ENCODE measurements at places on chromosomes 16 and 17.

GRCh38 chr17:80822021-80822699, 169.5 kb upstream of the CHMP6 start:
- no peak for DNase-seq

- no peak for DNase-seq
These were observed 5.0 kb upstream of the P4HB start for GRCh38 chr17:81865358-81865732.

DNA sequence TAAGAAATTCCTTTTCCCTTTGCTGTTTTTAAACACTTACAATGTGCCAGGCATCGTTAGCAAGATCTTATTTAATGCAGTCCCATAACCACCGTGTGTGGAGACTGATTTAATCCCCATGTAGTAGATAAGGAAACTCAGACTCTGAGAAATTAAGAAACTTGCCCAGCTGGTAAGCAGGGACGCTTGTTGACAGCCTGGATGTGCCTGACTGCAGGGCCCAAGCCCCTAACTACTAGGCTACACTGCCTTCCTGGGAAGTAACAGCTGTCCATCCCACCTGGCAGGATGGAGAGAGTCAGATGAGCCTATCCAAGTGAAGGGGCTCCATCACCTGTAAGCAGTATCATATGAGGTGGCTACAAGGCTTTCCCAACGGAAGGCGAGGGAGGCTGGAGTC, 23.1 kb downstream of the CDK5RAP3 start:
- DNase-seq, result no peak

DNA sequence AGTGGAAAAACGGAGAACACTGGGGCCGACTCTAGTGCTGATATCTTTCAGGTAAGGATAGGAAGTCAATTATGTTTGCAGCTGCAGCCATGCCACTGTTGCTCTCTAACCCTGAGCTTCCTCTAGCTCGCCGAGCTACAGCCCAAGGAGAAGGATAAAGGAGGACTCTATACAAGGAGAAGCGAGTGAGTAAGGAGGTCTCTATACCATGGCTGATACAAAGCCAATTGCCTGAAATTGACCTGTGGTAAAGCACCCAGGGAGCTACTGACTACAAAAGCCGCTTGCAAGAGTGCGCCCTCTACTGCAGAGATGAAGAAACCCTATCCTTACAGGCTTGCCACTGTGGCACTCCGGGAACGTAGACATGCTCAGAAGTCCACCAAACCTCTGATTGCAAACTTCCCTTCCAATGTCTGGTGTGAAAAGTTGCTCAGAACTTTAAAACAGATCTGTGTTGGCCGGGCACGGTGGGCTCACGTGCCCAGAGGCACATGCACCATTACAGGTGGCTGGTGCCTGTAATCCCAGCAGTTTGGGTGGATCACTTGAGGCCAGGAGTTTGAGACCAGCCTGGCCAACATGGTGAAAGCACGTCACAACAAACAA, 10.8 kb upstream of the SLC46A1 start:
- DNase-seq, result peak; percentile 91

- DNase-seq, result no peak
These were observed 765.6 kb downstream of the CDH11 start for GRCh38 chr16:64356267-64356666.

- DNase-seq, result no peak
These were observed 142.2 kb downstream of the AATF start for GRCh38 chr17:37090941-37091340.

GRCh38 chr17:50045154-50045553, 10.8 kb upstream of the ITGA3 start:
- DNase-seq, result no peak

GRCh38 chr16:56357765-56358322, 67.5 kb downstream of the AMFR start:
- no peak for DNase-seq

DNA sequence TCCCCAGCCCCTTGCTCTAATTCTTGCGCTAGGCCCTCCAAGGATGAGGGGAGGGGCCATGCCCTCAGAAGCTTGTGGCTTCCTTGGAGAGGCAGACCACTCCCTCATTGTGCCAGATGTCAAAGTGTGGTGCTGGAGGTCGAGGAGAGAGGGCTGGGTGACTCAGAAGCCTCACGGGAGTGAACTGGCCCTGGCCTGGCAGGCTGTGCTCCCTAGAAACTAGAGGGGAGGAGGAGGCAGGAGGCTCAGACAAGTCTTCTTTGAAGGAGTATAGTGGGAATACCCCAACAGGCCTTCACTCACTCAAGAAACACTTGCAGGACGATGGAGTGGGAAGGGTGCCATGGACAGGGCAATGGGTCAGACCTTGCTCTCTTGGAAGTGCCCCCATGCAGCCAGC, 18.5 kb downstream of the ANKRD40 start:
- DNase-seq, result no peak

DNA sequence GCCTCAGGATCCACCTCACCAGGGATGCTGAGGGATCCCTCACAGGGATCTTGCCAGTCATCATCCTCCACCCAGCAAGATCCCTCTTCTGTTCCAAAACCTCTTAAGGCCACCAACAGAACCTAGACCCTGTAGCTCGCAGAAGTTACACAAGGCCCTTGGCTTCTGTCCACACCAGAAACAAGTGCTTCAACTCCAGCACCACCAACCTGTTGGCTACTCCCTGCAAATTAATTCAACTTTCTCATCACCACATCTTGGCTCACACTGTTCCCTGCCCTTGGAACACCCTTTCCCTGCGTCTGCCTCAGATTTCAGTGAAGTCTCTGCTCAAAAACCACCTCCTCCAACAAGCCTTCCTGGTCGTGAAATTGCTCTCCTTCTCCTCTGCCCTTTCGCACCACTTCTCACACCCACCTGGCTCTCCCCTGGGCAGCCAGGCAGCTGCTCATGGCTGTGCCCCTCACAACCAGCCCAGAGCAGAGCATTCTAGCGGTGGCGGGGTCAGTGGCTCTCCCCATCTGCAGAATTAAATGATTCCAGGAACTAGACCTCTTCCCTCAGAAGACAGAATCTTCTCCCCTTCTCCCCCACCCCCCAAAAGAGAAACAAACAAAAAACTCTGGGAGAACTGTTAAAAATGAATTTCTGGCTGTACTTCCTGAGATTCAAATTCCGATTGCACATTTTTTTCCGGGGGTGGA, 1.8 kb downstream of the PLLP start:
- no peak for DNase-seq

DNA sequence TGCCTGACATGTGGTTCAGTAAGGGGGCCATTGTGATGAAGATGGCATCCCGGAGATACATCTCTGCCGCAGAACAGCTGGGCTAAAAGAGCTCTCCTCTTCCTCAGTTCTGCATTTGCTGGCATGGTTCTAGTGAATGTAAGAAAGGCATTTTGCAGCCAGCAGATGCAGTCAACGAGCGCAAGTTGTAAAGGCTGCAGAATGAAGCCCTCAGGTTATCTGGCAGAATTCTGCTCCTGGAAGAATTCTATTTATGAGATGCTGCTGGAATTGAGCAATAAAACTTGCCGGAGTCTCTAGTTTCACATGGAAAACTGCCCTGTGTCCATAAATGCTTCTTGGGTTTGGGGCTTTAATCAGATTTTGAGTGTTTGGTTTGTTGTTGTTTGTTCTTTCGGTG, 176.8 kb upstream of the HSBP1 start:
- no peak for DNase-seq

- no peak for DNase-seq
These were observed 3.6 kb upstream of the LITAFD start for GRCh38 chr16:8878523-8878911.

DNA sequence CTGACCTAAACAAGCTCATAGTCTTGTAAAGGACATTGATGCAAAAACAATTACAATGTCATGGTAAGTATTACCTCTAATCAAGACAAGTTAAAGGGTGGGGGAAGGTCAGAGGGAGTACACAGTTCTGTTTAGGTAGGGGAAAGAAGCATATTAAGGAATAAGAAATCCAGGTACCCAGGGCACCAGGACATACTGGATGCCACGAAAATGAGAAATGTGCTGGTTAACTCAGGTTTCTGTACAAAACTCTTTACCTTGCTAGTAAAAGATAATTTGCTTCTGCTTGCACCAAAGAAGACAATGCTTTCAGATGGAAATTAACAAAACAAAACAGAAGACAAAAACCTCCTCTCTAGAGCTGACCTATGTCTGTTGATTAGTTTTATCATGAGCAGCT, 70.7 kb upstream of the MED13 start:
- DNase-seq, result no peak

GRCh38 chr17:12959441-12959840, 58.4 kb downstream of the ELAC2 start:
- no peak for DNase-seq

GRCh38 chr17:77566151-77566550, 392.4 kb upstream of the TNRC6C start:
- no peak for DNase-seq

DNA sequence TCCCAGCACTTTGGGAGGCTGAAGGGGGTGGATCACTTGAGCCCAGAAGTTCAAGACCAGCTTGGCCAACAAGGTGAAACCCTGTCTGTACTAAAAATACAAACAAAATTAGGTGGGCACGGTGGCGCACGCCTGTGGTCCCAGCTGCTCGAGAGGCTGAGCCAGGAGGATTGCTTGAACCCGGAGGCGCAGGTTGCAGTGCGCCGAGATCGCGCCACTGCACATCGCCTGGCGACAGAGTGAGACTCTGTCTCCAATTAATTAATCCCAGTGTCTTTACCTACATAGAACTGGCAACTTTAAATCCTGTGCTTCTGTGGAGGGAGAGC, 1.5 kb upstream of the ELOB start:
- DNase-seq, result no peak

DNA sequence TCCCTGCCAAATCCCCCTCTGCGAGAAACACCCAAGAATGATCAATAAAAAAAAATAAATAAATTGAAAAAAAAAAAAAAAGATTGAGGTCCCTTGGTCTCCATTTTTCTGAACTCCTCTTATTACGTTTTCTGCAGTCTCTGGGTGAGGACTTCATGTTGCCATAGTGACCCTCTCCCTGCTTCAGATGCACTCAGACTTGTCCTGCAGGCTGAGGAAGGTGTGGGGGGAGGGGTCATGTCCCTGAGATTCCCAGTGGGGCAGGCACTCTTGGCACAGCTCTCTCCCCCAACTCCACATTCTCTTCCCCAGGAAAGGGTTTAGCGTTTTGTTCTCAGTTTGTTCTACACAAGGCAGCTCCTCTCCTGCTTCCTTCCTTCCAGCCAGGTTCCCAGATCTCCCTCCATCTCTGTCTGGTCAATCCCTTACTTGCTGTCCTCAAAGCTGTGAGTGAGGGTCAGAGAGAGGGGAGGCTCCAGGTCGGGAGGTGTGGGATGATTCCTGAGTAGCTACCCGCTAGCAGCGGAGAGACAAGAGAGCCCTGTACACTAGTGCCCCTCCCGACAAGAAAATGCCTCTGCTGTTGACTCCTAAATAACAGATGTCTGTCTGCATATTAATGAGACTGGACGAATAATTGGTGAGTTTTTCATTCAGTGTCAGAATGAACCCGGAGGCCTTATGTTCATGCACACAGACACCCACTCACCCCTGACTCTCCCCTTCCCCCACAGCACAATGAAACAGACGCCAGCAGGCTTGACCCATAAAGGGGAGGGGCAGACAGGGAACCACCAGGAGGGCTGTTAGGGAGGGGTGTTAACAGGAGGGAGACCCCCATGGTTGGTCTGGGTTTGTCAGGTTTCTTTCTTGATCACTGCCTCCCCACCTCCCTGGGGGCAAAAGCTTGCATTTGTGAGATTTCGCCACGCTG, 9.2 kb downstream of the RND2 start:
- no peak for DNase-seq

DNA sequence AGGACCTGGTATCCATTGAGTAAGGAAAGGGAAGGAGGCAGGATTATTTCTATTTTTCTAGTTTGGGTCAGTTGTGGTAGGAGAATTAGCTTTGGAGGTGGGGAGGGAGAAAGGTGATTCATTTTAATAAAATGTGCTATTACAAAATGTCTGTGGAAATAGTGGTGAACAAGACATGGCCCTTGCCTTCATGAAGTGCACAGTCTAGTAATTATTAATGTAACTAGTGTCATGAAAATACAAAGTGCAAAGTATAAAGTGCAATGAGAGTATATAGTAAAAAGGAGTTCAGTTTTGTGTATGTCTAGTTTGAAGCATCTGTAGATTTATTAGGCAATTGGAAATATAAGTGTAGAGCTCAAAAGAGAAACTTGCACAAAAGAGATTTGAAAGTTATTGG, 11.9 kb downstream of the NFATC3 start:
- no peak for DNase-seq

GRCh38 chr17:60819447-60820130, 141.9 kb downstream of the BCAS3 start:
- DNase-seq, result no peak

GRCh38 chr16:88468275-88469129, 15.4 kb downstream of the ZFPM1 start:
- peak; percentile 73 for DNase-seq

DNA sequence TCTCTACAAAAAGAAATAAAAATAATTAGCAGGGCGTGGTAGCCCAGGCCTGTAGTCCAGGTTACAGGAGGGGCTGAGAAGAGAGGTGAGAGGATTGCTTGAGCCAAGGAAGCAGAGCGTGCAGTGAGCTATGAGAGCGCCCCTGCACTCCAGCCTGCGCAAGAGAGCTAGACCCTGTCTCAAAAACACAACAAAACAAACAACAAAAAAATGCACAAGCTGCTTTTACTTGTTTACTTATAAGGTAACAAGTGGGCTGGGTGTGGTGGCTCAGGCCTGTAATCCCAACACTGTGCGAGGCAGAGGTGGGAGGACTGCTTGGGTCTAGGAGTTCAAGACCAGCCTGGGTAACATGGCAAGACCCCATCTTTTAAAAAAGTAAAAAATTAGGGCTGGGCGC, 1.7 kb downstream of the CYTH1 start:
- DNase-seq, result no peak

DNA sequence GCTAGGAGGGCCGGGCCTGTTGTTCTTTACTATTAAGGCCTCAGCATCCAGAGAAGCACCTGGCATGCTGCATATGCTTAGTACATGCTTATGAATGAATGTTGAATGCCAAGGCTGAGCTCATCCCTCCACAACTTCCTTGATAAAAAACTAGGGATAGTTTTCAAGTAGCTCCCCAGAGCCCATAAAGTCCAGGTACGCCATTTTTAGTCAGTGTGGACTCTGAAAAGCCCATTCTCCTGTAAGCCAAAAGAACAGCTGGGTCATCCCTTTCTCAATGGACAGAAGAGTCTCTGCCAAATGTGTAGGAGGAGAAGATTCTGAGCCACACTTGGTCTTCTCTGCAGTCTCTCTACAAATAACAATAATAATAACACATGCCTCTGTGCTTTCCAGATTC, 8.9 kb upstream of the ITGB3 start:
- DNase-seq, result no peak
